ENCODE measurements at places on chromosomes 2 and 18.

DNA sequence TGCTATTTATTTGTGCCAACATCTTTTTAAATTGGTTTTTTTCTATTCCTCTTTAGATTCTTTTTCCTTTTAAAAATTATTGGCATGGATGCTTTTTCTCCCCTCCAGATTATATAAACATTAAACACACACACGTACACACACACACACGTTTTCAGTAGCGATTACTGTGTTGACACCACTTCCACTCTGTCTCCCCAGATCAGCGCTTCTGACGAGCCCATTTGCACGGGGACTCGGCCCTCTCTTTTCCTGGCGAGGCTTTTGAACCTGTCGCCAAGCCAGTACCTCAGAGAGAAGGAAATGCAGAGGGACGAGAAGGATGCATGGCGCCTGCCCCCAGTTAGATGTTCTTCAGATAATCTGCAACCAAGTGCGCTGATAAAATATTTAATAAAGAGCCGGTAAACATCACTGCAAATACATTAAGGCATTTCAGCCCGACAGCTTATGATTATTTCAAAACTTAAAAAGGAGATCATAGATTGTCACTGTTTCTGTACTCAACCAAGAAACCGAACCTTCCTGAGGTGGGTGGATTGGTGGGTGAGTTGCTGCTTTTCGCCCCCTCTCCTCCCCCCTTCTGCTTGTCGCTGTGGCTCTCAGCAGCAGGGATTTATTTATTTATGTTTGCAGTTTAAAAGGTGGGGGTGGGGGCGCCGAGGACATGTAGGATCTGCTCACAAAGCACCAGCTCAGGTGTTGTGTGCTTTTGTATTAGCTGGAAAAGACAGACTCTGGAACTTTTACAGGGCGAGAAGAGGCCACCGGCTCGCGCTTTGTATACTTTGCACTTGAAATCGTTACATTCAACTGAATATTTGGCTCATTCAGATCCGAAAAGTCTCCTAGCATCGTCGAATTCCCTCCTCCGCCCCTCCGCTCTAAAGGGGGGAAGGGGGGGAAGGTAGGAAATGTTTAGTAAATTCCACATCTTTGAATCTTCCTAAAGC is 787 bp upstream of the TBR1 start:
- DNase-seq = no peak

DNA sequence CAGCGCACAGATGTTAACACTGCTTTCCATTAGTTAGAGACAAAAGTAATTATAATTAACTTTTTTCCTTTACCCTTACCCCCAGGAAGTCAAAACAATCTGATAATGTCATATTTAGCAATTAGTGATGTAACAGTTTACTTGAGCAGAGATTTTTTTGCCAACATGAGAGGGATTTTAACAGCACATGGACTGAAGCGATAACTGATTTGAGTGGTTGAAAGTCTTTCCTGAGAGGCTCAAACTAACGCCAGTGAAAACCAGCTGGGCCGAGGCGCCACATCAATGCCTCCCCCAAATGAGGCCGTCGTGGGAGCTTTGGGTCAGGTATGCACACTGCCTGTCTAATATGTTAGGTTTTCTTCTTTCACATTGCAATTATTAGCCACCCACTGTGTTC is 469.9 kb upstream of the SMIM21 start:
- no peak for DNase-seq

DNA sequence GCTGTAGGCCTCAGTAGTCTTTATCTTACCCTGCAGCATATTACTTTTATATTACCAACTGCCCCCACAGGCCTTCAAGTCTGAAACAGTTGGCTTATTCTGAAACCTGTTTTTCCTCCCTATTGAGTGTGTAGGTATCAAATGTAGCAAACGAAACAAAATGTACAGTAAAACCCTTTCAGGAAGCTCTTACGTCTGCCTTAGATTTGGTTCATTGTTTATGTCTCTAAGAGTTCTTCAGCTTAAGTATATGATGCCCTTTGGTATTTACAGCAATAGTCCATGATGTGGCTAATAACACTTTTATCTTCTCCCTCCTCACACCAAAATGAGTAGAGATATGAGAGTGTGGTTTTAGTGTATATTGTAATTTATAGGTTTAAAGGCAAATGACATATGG is 108.8 kb downstream of the DOCK10 start:
- DNase-seq = no peak

GRCh38 chr18:78542204-78542603 is 437.4 kb upstream of the SALL3 start:
- DNase-seq = no peak

DNA sequence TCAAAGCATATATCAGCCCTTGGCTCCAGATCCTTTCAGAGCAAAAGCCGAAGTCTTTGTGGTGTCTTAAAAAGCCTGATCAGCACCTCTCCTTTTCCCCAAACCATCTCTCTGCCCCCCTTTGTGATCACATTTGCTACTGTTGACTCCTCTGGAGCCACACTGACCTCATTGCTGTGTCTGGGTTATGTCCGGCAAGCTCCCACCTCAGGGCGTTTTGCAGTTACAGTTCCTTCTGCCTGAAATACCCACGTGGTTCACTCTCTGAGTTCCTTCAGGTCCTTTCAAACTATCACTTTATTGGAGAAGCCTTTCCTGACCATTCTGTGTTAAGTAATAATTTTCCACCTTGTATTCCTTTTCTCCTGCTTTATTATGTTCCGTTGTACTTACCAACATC is 11.8 kb downstream of the C2orf69 start:
- no peak for DNase-seq

DNA sequence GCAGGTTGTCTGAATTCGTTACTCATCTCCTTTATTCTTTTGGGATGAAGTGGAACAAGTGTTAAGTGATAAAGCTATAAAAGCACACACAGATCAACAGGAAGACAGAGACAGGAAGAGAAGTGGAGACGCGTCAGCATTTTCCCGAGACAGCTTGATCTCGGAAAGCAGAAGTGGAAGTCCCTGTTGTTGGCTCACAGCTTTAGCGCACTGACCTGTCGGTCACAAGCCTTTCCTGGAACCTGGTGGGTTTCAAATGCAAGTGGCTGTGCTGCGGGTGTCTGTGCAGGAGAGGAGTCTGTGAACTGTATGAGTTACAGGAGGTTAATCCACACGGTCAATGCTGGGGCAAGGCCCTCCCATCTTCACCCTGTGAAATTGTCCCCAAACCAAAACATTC is 116.6 kb upstream of the PELI1 start:
- no peak for DNase-seq

DNA sequence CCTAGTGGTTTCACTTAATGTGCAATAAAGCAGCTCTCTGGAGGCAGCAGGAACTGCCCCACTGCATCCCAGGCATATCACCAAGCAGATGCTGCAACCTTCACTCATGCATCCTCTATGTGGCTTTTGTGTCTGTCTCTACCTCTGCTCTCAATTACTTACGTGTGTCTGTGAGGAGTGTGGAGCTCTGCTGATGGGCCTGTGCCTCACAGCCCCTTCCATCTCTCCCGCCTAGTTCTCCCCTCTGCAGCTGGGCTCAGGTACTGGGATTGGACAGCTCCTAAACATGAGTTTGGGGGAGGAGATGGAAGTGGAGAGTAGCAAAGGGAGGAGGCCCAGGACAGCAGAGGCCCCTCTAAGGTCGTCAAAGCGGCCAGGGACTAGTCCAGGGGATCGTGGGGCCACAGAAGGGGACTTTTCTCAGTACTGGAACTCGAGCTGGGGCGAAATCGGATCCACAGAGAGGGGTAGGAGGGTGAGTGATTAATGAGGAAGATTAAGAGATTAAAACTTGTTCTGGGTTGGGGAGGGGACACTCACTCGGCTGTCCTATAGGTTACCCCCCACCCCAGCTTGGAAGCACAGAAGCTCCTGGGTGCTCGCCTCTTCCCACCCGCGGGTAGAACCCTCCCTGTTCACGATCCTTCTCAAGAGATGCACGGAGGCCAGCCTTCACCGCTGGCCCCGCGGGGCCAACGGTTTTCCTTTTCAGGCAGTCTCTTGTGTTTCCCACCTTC is 2.1 kb upstream of the LBX2 start:
- DNase-seq = no peak

- DNase-seq = no peak
These were observed 84.6 kb downstream of the TMEM163 start for GRCh38 chr2:134634054-134634753.

GRCh38 chr2:137797641-137798040 is 166.6 kb upstream of the HNMT start:
- DNase-seq = no peak

- DNase-seq = no peak
These were observed 50.4 kb upstream of the PPM1B start for GRCh38 chr2:44118257-44118656.

GRCh38 chr2:160294339-160294803 is 94.3 kb upstream of the ITGB6 start:
- DNase-seq = peak; percentile 43

DNA sequence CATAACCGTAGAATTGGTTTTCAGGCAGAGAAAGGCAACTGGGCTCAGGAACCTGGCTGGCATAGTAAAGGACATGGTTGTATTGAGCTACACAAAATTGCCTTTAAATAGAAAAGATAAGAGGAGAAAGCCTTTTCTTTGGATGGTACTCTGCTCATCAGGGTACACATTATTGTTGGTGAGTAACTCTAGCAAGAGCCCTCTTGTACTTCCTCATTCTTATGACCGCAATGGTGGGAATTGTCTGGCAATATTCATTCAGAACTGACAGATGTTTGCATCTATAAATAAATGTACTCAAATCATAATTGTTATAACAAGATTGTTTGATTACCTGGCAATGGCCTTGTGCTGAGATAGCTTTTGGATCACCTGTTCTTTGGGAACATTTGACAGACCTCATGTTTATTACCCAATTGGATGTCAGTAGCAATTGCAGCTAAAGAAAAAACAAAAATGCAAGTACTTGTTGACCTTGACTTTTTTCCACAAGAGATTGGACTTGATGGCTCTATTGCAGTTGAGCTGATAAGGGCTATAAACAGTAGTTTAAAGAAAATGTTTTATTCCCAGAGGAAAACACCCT is 43.9 kb downstream of the MEIS1 start:
- DNase-seq = no peak

- DNase-seq = no peak
These were observed 2.0 kb upstream of the MYT1L start for GRCh38 chr2:2333076-2333475.

DNA sequence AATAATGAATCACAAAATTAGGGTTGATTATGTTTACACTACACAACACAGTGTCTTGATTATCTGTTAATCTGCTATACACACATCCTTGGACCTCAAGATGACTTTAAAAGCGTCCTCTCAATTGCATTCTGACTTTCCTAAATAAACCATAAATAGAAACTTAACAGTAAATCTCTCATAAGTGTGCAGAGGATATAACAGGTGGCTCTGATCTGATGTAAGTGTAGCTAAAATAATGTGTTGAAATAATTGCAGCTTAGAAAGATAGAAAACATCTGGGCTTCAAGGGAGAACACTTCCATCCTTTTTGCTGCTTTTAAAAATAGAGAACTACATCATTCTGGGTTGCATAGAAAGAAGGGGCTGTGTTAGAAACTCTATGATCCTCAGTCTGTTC is 78.4 kb upstream of the EFEMP1 start:
- DNase-seq = no peak

DNA sequence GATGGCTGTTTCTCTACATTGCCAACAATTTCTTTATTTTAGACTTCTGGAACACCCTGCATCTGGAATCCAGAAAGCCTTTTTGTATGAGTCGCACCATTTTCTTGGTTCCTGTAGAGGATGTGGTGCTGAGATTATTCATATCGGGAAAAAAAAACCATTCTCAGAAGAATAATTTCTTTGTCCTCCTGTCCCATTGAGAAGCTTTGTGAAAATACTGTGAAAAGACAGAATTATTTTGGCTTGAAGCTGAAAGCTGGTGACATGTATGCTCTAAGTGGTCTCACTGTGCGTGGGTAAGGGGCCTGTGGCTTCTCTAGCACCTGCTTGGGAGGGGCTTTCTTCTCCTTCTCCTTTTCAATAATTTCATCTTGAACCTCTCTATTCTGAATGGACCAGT is 138.4 kb downstream of the FAM210A start:
- DNase-seq = no peak

- DNase-seq = no peak
These were observed 17.9 kb upstream of the DSG3 start for GRCh38 chr18:31429623-31430022.

GRCh38 chr2:24206242-24206641 is 31.4 kb downstream of the FAM228A start:
- no peak for DNase-seq

GRCh38 chr2:10935953-10936942 is 24.5 kb downstream of the KCNF1 start:
- DNase-seq = peak; percentile 94

GRCh38 chr2:63544017-63544627 is 44.2 kb downstream of the WDPCP start:
- no peak for DNase-seq

GRCh38 chr2:15074751-15075700 is 442.5 kb downstream of the LRATD1 start:
- no peak for DNase-seq

GRCh38 chr2:218009231-218009630 is 6.4 kb upstream of the TNS1 start:
- DNase-seq = no peak

DNA sequence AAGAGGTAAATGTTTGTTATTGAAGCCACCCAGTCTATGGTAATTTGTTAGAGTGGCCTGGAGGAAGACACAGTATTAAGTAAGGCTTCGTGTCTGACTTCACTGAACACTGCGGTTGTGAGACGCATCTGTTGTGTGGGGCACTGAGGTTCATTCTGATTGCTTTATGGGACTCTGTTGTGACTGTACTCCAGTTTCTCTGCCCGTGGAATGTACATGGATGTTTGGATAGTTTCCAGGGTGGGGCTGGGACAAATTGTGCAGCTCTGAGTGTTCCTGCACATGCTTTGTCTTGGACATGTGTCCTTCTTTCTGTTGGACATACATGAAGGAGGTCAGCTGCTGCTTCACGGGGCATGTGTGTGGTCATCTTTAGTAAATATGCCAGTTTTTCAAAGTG is 58.6 kb downstream of the ODC1 start:
- no peak for DNase-seq

- DNase-seq = no peak
These were observed 1624.2 kb upstream of the TMEFF2 start for GRCh38 chr2:193818801-193819499.

Data from HFF-Myc (cell line).